Aorta (tissue), 5 donors: ENCODE measurements at places on chromosomes 6 and 20.
A peak's percentile ranks its signal among the peaks of the same experiment; 100 is the strongest.

GRCh38 chr6:16157909-16158308 lies 29.0 kb downstream of the MYLIP start:
- no peak overlapping the region for H3K4me3 ChIP-seq
- DNase-seq = no peak
- no peaks in the 10 kb centered on the region for H3K36me3 ChIP-seq
- no peak overlapping the region for H3K27ac ChIP-seq

DNA sequence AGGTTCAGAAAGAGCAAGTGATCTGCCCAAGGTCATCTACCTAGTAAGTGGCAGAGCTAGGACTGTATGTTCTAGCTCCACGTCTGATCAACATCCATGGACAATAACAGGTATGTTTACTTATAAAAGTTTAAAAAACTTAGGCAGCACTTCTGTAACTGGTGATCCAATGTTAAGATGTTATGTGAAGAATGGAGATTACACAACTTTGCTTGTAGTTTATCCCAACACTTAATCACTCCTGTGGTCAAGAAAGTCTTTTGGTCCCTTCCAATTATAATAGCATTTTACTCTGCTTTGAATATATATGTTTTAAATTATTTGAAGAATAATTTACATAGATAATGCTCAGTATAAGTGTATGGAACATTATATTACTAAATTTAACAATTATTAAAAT lies 4.8 kb downstream of the FBXO30 start:
- H3K27me3 ChIP-seq = no peaks in the 10 kb centered on the region
- DNase-seq = no peak
- H3K36me3 ChIP-seq = peaks cover 4% of the 10 kb centered on the region
- H3K4me1 ChIP-seq = no peaks in the 10 kb centered on the region

DNA sequence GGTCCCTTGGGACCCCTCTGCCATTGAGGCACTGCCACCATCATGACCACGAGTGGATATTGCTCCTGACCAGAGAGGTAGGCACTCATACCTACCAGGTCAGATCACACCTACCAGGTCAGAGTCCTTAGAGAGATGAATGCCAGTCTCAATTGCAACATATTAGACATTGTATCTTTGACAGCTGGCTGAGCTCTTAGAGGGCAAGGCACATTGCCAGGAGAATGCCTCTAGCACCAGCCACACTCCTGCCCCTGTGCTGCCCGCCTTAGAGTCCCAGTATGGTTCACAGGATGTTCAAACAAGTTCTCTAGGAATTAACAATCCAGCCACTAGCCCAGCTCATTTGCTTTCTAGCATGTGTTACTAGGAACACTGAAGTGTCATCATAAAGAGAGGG lies 65.9 kb downstream of the TMEM244 start:
- no peaks in the 10 kb centered on the region for H3K27me3 ChIP-seq
- H3K36me3 ChIP-seq = no peaks in the 10 kb centered on the region
- H3K27ac ChIP-seq = no peak overlapping the region
- no peak for DNase-seq
- H3K4me1 ChIP-seq = no peaks in the 10 kb centered on the region

DNA sequence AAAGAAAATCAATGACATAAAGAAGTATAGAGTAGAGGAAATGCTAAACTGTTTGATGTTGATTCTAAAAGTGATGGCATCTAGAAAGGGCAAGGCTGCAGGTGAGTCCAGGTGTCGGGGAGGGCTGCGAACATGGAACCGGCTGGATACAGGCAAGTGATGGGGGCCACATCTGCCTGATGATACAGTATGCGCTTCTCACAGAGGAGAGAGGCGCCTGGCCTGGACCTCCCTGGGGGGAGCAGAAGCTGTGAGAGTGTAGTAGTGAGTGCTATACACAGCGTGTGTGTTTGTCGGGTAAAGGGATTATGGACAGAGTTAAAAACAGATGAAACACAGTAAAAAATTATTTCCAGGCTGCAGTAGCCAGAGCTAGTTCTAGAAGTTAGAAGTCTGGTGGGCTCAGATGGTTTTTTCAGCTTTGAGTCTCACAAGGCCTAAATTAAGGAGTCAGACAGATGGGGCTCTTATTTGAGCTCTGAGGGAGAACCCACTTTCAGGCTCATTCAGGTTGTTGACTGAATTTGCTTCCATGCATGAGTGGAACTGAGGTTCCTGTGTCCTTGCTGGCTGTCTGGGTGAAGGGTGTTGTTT lies 195.8 kb upstream of the ARG1 start:
- no peak overlapping the region for H3K27ac ChIP-seq
- DNase-seq = no peak
- no peaks in the 10 kb centered on the region for H3K36me3 ChIP-seq
- no peak overlapping the region for H3K4me3 ChIP-seq
- H3K27me3 ChIP-seq = no peaks in the 10 kb centered on the region
- H3K4me1 ChIP-seq = no peaks in the 10 kb centered on the region

GRCh38 chr6:157881342-157881741 lies 58.3 kb downstream of the SNX9 start:
- H3K4me1 ChIP-seq = no peaks in the 10 kb centered on the region
- no peaks in the 10 kb centered on the region for H3K27me3 ChIP-seq
- no peak for DNase-seq
- H3K4me3 ChIP-seq = no peak overlapping the region

DNA sequence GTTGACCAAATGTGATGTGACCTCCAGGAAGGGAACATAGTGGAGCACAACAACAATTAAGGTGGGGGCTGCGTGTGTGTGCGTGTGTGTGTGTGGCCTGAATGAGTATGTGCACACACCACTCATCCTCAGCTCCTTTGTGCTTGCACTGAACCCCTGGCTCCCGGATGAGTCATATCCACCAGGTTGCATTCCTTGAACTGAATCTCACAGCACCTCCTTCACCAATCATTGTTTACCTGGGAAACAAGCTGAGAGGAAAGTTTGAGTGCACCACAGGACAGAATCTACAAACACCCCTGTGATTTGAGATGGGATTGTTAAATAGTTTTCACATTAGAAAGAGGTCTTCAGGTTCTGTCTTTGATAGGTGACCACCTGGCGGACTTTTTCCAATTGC lies 33.7 kb upstream of the GPR6 start:
- no peaks in the 10 kb centered on the region for H3K36me3 ChIP-seq
- H3K4me3 ChIP-seq = no peak overlapping the region
- no peak overlapping the region for H3K27ac ChIP-seq
- no peaks in the 10 kb centered on the region for H3K27me3 ChIP-seq
- no peak for DNase-seq

DNA sequence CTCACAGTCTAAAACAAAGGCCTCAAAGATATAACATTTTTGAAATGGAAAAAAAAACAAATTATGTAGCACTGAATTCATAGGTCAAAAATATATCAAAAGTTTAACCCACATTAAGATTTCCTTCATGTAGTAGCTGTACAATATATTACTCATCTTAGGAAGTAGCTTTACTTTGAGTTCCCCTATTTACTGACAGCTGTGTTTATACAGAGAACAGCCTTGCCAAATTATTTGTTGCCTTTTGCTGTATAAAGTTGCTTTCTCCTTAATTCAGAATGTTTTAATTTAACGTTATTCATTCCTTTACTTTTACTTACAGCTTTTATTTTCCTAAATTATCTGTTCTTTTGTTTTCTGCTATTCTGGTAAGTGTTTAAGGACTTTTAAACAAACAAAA lies 181.0 kb downstream of the COL12A1 start:
- no peaks in the 10 kb centered on the region for H3K36me3 ChIP-seq
- H3K27me3 ChIP-seq = no peaks in the 10 kb centered on the region
- no peak overlapping the region for H3K27ac ChIP-seq
- no peak for DNase-seq
- no peak overlapping the region for H3K4me3 ChIP-seq

DNA sequence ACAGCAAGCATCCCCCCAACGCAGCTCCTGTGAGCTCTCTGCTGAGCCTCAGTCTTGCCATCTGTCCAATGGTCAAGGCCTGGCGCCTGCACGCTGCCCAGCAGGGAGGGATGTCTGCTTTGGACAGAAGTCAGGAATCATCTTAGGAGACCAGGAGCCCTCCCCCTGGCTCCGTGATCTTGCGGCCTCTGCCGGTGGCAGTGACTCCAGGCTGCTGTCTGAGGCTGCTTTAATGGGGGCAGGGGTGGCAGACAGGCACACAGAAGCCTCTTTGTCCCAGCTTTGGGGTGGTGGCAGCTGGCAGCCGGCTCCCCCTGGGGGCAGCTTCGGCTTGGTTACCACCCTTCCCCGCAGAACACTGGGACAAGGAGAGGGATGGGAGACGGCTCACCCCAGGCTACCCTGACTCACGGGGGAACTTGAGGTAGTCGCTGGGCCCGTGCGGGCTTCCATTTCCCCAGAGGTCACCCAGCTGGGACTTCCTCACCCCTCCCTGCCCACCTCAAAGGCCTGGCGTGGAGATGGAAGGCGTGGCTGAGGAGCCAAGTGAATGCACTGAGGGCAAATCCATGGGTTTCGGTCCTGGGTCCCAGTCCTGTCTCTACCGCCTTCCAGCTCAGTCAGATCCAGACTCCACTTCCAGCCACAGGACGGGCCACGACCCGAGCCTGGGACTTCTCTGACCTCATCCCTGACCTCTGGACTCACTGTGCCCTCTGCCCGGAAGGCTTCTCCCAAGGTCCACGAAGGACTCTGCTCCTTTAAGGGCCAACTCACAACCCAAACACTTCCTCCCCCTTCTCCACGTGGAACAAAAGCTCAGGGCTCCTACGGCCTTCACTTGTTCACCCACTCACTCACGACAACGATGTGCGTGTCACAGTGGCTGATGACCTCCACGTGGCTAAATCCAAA lies 14.8 kb downstream of the PEDS1 start:
- DNase-seq = no peak
- no peaks in the 10 kb centered on the region for H3K27me3 ChIP-seq
- no peaks in the 10 kb centered on the region for H3K36me3 ChIP-seq

GRCh38 chr6:45441851-45442453 lies 64.2 kb upstream of the SUPT3H start:
- H3K36me3 ChIP-seq = no peaks in the 10 kb centered on the region
- no peak for DNase-seq
- H3K27me3 ChIP-seq = no peaks in the 10 kb centered on the region
- H3K27ac ChIP-seq = no peak overlapping the region
- peaks cover 4% of the 10 kb centered on the region for H3K4me1 ChIP-seq

DNA sequence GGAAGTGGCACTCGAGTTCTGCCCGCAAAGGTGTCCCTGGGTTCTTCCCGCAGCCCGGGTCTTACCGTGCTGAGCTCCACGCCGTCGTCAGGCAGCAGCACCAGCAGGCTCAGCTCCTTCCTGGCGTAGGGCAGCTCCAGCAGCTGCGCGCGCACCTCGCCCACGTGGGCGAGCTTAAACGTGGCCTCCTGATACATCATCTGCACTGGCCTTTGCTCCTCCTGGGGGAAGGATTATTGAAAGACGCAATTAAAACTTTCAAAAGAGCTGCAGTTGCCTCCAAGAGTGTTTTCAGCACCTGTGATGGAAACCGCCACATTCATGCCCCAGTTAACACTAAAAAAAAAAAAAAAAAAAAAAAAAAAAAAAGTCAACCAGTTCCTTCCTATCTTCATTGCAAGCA lies 11.3 kb downstream of the SERPINB9 start:
- H3K27me3 ChIP-seq = no peaks in the 10 kb centered on the region
- no peak overlapping the region for H3K4me3 ChIP-seq
- peaks cover 5% of the 10 kb centered on the region for H3K36me3 ChIP-seq
- DNase-seq = no peak
- no peak overlapping the region for H3K27ac ChIP-seq

DNA sequence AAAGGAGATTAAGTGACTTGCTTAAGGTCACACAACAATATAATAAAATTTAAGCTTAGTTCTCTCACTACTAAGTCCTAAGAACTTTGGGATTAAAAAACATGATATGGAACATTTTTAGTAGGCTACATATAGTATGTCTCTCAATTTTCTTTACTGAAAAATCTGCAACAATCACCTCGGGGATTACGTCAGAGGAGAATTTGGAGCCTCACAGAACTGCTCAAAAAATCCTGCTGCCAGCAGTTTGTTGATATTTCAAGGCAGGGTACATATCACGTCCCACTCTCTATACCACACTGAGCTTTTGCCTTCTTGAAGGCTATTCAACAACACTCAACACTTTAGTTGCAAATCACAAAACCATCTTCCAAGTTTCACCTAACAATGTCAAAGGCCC lies 561.6 kb upstream of the BTBD3 start:
- H3K27ac ChIP-seq = no peak overlapping the region
- H3K36me3 ChIP-seq = no peaks in the 10 kb centered on the region
- H3K27me3 ChIP-seq = no peaks in the 10 kb centered on the region
- no peaks in the 10 kb centered on the region for H3K4me1 ChIP-seq
- H3K4me3 ChIP-seq = no peak overlapping the region

GRCh38 chr20:4065391-4065844 lies 50.1 kb upstream of the RNF24 start:
- no peak for DNase-seq
- H3K27me3 ChIP-seq = no peaks in the 10 kb centered on the region
- H3K27ac ChIP-seq = peak overlapping the region; percentile 45
- H3K36me3 ChIP-seq = no peaks in the 10 kb centered on the region

DNA sequence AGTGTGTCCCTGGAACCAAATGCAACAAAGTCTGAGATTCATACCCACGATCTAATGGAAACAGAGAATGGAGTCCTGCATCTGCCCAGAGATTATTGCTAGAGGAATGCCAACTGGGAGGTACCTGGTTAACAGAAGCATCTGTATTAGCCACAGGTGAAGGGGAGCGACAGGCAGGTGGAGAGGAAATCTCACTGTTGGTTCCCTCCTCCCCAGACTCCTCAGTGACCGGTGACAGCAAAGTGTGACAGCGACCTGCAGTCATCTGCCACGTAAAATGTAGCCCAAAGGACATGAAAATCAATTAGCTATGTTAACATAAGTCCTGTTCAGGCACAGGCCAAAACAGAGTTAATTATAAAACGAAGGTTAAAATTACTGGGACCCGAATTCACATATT lies 336.6 kb downstream of the SYNE1 start:
- DNase-seq = no peak
- H3K4me1 ChIP-seq = no peaks in the 10 kb centered on the region
- H3K27ac ChIP-seq = no peak overlapping the region
- no peak overlapping the region for H3K4me3 ChIP-seq

DNA sequence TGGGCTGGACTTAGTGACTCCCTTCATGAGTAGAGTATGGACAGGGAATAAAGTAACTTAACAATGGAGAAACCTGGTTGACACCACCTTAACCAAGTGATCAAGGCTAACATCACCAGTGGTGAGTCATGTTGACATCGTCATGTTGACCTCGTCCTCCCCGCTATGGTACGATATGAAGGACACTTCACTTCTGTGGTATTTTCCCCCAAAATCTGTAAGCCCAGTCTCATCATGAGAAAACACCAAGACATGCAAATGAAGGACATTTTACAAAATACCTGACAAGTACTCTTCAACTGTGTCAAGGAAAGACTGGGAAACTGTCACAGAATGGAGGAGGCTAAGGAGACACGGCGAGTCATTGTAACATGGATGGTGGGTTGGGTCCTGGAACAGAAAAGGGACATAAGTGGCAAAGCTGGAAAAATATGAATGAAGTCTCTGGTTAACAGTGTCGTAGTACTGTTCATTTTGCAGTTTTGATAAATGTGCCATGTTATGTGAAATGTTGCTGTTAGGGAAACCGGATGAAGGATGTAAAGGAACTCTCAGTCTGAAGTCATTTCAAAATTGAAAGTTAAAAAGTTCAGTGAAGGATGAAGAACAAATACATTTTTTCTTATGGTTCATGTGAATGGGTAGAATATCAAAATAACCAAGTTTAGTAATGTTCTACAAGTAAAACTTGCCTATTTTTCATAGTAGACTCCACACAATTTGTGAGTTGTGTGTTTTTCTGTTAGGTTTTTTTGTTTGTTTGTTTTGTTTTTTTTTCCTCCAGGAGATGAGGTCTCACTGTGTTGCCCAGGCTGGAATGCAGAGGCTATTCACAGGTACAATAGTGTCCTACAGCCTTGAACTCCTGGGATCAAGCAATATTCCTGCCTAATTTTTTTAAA lies 247.5 kb downstream of the TMEM242 start:
- H3K27ac ChIP-seq = no peak overlapping the region
- peaks cover 2% of the 10 kb centered on the region for H3K4me1 ChIP-seq
- no peak overlapping the region for H3K4me3 ChIP-seq
- no peaks in the 10 kb centered on the region for H3K36me3 ChIP-seq
